Spinal cord (tissue), 10 donors: ENCODE measurements at places on chromosomes 11 and 22.

DNA sequence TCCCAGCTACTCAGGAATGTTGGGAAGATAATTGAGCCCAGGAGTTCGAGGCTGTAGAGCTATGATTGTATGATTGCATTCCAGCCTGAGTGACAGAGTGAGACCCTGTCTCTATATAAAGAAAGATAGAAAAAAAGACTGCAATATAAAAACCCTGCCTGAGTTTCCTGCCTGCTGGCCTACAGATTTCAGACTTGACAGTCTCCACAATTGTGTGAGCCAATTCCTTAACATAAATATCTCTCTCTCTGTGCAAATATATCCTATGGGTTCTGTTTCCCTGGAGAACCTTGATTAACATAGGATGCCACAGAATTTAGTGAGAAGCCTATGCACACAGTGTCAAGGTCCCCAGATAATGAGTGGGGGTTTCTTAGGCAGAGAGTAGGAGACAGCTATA lies 32.5 kb upstream of the ZBTB44 start:
- H3K27ac ChIP-seq: no peak overlapping the region
- no peak overlapping the region for H3K4me3 ChIP-seq

DNA sequence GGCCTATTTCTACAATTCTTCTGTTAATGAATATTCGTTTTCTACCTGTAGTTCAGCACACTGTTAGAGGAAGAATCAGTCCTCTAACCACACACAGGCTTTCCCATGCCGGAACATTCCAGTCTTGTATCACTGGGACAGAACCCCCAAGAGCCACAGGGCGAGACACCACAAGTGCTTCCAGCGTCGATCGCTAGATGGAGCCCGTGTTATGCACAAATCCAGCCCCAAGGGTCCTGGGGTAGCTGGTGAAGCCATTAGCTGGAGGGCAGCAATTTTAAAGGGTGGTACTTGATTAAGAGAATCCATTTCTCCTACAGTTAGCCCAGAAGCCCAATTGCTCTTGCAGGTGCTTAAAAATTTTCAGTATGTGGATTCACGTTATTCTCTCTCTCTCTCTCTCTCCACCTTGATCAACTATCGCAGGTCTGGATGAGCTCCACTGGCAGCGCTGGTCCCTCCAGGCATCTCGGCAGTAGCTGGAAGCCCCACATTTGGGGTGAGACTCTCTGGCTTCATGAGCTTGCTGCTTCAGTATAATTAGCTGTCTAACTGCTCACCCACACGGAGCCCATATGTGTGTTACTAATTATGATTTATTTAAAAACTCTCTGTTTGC lies 148.2 kb upstream of the SNX19 start:
- H3K27ac ChIP-seq: no peak overlapping the region
- peak; percentile 70 for DNase-seq
- no peaks in the 10 kb centered on the region for H3K36me3 ChIP-seq
- H3K27me3 ChIP-seq: no peaks in the 10 kb centered on the region
- no peak overlapping the region for H3K4me3 ChIP-seq
- H3K4me1 ChIP-seq: peaks cover 11% of the 10 kb centered on the region

GRCh38 chr11:12232160-12232559 lies 121.8 kb downstream of the MICAL2 start:
- no peak overlapping the region for H3K4me3 ChIP-seq
- H3K36me3 ChIP-seq: peaks cover 10% of the 10 kb centered on the region
- DNase-seq: no peak
- no peak overlapping the region for H3K27ac ChIP-seq
- peaks cover 2% of the 10 kb centered on the region for H3K27me3 ChIP-seq

DNA sequence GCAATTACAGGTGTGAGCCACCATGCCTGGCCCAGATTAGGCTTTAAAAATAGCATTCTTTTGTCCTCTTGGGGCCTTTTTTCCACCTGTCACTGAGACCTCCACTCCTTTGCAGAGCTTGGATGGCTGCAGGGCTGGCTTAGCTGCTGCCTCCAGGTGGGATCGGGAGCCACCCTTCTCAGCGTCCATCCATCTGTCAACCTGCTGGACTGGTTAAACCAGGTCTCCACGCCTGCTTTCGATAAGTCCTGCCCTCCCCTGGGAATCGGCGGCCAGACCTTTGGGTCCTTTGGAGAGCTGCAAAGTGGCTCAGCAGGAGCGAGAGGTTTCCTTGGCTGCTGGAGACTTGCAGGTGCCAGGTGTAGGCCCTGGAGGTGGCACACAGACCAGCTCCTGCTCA lies 23.4 kb upstream of the GRAMD4 start:
- no peak overlapping the region for H3K27ac ChIP-seq
- no peak overlapping the region for H3K4me3 ChIP-seq
- peaks cover 13% of the 10 kb centered on the region for H3K36me3 ChIP-seq
- peaks cover 45% of the 10 kb centered on the region for H3K4me1 ChIP-seq
- no peaks in the 10 kb centered on the region for H3K27me3 ChIP-seq
- no peak for DNase-seq

DNA sequence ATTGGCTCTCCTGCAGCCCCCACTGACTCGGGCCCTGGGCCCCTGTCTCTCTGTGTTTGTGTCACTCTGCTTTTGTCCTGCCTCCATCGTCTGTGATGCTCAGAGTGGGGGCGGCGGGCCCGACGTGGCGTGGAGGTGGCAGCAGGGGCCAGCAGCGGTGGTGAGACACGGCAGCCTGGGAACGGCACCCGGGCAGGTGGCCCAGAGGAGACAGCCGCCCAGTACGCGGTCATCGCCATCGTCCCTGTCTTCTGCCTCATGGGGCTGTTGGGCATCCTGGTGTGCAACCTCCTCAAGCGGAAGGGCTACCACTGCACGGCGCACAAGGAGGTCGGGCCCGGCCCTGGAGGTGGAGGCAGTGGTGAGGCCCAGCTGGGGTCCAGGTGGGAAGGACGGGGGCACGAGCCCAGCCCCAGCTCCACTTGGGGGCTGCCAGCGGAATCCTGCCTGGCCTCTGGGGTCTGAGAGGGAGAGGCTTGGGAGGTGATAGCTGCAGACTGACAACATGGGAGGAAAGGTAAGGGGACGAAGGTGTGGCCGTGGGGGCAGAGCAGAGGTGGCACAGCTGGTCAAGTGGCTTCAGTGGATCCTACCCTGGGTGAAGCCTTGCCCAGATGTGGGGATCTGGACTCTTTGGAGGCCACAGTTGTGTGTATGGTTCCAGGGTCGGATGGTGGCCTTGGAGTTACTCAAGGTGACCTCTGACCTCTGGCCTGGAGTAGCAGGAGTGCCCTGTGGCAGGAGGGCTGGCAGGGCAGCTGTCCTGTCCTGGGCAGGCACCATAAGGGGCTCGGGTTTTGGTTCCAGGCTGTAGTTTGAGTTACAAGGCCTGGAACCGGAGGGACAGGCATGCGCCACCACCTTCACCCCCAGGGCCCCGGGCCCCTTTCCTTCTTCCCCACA lies 16.2 kb downstream of the RELT start:
- H3K4me3 ChIP-seq: no peak overlapping the region
- no peaks in the 10 kb centered on the region for H3K27me3 ChIP-seq
- no peak for DNase-seq
- H3K36me3 ChIP-seq: peaks cover 76% of the 10 kb centered on the region
- peaks cover 43% of the 10 kb centered on the region for H3K4me1 ChIP-seq

GRCh38 chr11:1444823-1445422 lies 41.7 kb downstream of the MOB2 start:
- H3K27ac ChIP-seq: no peak overlapping the region
- no peak for DNase-seq
- H3K4me1 ChIP-seq: peaks cover 11% of the 10 kb centered on the region
- H3K4me3 ChIP-seq: no peak overlapping the region
- H3K27me3 ChIP-seq: no peaks in the 10 kb centered on the region
- H3K36me3 ChIP-seq: peaks cover 92% of the 10 kb centered on the region

- H3K4me1 ChIP-seq: no peaks in the 10 kb centered on the region
- H3K36me3 ChIP-seq: peaks cover 8% of the 10 kb centered on the region
- no peaks in the 10 kb centered on the region for H3K27me3 ChIP-seq
- DNase-seq: no peak
These were observed 56.8 kb downstream of the GUCY1A2 start for GRCh38 chr11:106961518-106961917.

GRCh38 chr22:25839755-25840154 lies 97.8 kb downstream of the MYO18B start:
- DNase-seq: no peak
- no peaks in the 10 kb centered on the region for H3K36me3 ChIP-seq
- no peak overlapping the region for H3K4me3 ChIP-seq

GRCh38 chr11:12266943-12267342 lies 110.4 kb upstream of the PARVA start:
- H3K27me3 ChIP-seq: no peaks in the 10 kb centered on the region
- no peak overlapping the region for H3K27ac ChIP-seq
- no peaks in the 10 kb centered on the region for H3K36me3 ChIP-seq

DNA sequence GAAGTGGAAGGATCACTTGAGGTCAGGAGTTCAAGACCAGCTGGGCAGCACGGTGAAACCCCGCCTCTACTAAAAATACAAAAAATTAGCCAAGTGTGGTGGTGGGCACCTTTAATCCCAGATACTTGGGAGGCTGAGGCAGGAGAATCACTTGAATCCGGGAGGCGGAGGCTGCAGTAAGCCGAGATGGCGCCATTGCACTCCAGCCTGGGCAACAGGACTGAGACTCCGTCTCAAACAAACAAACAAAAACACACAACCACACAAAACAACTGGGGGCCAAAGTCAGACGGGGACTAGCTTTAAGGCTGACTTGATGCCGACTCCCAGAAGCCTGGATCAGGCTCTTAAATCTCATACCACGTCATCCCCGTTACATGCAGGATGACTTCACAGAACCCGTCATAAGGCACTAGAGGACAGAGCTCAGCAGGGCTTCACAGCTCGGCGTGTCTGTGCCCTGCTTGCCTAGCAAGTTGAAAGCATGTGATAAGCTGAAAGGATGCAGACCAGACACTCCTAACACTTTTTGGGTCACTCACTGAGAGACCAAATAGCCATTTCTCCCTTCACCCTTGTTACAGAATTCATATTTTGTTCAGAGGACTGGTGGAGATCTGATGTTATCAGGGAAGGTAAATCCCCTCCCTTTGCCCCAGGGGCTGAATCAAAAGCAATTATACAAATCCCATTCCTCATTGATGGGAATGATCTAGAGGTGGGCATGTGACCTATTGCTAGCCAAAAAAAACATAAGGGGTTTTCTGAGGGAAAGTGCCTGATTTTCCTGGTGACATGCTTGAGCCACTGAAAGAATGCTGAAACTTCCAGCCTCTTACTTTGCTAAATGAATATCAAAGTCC lies 65.4 kb downstream of the GAB2 start:
- no peak overlapping the region for H3K4me3 ChIP-seq
- H3K27ac ChIP-seq: peak overlapping the region; percentile 91
- H3K4me1 ChIP-seq: peaks cover 14% of the 10 kb centered on the region
- no peak for DNase-seq
- no peaks in the 10 kb centered on the region for H3K27me3 ChIP-seq
- no peaks in the 10 kb centered on the region for H3K36me3 ChIP-seq

DNA sequence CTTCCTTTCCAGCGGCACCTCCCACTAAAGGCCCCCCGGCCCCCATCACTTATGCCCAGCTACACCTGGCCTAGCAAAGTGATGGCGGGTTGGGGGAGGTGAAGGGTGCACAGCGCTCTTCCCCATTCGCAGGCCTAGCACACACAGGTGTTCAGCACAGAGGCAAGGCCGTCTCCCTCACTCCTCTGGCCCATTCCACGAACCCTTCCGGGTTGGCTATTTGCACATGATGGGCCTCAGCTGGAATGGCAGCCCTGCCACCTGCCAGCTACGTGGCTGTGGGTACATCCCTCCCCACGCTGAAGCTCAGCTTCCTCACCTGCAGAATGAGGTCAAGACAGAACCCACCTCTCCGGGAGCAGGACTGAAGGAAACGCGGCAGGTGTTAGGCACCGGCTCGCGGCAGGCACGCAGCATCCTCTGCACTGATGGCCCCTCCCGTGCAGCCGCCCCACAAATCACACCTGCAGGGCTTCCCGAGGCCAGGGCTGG lies 4.8 kb downstream of the KIAA0930 start:
- no peak overlapping the region for H3K27ac ChIP-seq
- H3K4me3 ChIP-seq: no peak overlapping the region
- H3K4me1 ChIP-seq: peaks cover 64% of the 10 kb centered on the region

DNA sequence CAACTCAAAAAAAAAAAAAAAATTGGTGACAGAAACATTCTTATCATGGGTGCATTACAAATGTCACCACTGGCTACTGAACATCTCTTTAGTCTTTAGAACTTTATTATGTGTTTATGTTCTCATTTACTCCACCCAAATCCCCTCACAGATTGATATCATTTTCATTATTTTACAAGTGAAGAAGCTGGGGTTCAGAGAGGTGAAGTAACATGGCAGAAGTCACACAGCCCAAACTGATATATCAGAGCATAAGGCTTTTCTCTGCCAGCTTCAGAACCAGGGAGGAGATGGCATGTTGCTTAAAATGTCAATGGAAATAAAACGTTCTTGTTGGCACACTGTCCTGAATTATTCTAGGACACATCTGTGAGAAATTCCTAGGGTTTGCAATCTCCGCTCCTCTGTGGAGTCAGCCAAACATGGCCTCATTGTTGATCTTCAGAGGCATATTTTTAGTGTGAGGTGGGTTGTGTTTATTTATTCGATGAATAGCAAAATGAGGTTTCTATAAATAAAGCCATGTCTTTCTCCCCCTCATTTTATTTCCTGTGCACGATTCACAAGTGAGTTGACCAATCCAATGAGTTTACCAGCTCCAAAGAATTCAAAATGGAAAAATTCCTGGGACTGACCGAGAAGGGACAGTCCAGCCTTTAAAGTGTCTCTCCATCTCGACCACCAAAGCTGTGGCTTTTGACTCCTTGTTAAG lies 72.9 kb upstream of the ANO1 start:
- no peaks in the 10 kb centered on the region for H3K36me3 ChIP-seq
- no peaks in the 10 kb centered on the region for H3K4me1 ChIP-seq
- no peaks in the 10 kb centered on the region for H3K27me3 ChIP-seq
- H3K4me3 ChIP-seq: no peak overlapping the region
- no peak overlapping the region for H3K27ac ChIP-seq

DNA sequence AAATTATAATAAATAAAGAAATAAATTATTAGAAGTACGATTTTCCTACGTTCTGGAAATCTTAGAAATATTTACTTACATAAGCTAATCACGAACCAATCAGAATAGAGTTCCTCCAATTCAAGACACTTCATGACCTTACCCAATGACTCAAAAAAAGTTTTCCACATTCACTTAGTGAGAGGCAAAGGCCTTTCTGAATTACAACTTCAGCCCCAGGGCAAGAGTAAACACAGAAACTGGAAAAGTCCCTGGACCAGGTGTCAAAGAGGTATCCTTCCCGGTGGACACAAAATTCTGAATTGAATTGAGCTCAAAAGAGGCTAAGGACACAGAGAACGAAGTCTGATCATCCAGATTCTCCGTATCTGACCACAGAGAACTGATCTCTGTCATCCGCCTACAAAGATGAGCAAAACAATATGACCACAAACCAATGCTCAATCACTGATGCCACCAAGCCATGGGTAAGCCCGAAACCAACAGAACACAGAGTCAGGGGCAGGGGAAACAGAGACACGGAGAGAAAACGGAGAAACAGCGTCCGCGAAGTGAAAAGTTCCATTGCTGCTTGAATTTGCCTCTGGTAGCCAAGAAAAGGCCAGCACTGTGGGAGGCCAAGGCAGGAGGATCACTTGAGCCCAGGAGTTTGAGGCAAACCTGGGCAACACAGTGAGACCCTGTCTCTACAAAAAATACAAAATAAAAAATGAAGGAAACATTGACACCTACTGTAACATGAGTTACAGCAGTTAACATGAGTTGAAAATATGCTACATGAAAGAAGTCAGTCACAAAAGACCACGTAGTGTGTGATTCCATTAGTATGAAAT lies 6.8 kb downstream of the BID start:
- no peaks in the 10 kb centered on the region for H3K27me3 ChIP-seq
- no peak overlapping the region for H3K4me3 ChIP-seq
- H3K36me3 ChIP-seq: peaks cover 20% of the 10 kb centered on the region
- peaks cover 35% of the 10 kb centered on the region for H3K4me1 ChIP-seq
- DNase-seq: no peak
- no peak overlapping the region for H3K27ac ChIP-seq
